ENCODE measurements at places on chromosomes 16 and 17.

- DNase-seq: no peak
Measured at GRCh38 chr17:72273289-72274056, 152.7 kb downstream of the SOX9 start.

GRCh38 chr16:78720416-78720815 is 621.0 kb downstream of the WWOX start:
- no peak for DNase-seq

- DNase-seq: no peak
Measured at GRCh38 chr17:82173351-82174041, 39.1 kb downstream of the CCDC57 start.

DNA sequence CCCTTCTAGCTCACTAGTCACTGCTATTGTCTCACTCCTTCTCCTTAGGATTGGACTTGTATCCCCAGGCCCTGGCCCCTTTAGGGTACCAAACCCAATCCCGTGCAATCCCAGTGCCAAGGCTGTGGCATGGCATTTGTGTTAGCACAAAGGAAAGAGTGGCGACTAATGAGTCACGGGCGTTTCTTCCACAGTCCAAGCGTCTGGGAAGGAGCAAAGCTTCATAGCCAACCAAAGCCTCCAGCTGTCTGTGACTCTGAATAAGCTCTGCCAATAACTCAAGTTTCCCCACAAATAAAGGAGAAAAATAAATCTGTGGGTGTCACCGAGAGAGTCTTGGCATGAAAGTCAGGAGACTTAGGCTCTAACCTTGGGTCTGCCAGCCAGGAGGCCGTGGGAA is 54.6 kb upstream of the COX10 start:
- DNase-seq: no peak

GRCh38 chr17:72378414-72379390 is 257.9 kb downstream of the SOX9 start:
- no peak for DNase-seq

GRCh38 chr16:15736529-15736928 is 86.5 kb downstream of the NDE1 start:
- DNase-seq: no peak

- DNase-seq: no peak
Measured at GRCh38 chr16:86868070-86868469, 289.7 kb downstream of the FOXL1 start.

GRCh38 chr17:34117332-34117731 is 137.8 kb upstream of the CCL2 start:
- DNase-seq: no peak

DNA sequence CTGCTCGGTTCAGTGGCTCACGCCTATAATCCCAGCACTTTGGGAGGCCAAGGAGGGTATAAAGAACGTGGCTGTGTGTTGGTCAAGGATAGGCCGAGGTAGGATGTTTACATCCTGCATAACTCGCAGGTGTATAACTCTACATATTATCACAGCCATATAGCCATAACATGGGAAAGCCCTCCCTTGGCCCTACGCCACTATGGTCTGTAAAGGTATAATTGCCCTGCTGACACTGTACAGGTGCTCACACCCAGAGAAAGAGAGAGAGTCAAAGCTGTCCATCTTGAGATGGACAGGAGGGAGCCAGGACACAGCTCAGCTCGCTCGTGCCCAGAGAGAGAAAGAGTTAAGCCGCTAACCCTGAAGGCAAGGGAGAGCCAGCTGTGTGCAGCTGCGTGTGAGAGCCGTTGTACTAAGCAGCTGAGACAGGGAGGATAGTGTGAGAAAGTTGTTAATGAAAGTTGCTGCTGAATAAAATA is 30.4 kb upstream of the DHX8 start:
- no peak for DNase-seq

GRCh38 chr16:21645261-21645721 is 7.1 kb downstream of the IGSF6 start:
- no peak for DNase-seq

- peak; percentile 28 for DNase-seq
Measured at GRCh38 chr16:29791845-29792807, 1.6 kb downstream of the KIF22 start.

- peak; percentile 26 for DNase-seq
Measured at GRCh38 chr16:57667526-57668262, 412 bp upstream of the ADGRG3 start.

DNA sequence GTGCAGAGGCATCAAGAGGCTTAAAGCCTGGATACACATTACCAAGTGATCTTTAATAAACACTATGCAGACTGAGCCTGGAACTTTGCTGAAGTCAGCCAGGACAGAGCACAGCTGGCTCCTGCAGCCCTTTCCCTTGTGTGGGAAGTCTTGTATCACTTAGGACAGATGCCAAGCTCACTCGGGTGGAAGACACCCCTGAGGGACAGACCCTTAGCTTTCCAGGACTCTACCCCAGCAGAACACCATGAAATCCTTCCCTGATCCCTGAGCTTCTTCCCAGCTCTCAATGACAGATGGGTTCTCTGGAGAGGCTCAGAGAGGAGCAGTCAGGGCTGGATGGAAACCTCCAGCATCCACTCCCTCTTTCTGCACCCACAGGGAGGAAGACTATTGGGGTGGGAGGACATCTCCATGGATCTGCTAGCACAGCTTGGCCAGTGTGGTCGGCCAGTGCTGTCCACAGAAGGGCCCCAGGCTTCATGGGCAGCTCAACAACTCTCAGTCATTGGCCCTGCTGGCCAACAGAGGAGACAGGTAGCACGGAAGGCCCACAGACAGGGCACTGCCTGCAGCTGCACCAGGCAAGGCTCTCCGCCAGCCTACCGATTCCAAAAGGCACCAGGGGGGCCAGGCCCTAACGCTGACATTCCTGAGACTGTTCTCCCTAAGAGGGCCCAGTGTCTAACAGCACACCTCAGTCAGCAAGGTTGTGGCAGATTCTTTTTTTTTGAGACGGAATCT is 15.9 kb downstream of the RAB5C start:
- DNase-seq: no peak

GRCh38 chr16:86343027-86343795 is 167.1 kb upstream of the FOXF1 start:
- DNase-seq: no peak

DNA sequence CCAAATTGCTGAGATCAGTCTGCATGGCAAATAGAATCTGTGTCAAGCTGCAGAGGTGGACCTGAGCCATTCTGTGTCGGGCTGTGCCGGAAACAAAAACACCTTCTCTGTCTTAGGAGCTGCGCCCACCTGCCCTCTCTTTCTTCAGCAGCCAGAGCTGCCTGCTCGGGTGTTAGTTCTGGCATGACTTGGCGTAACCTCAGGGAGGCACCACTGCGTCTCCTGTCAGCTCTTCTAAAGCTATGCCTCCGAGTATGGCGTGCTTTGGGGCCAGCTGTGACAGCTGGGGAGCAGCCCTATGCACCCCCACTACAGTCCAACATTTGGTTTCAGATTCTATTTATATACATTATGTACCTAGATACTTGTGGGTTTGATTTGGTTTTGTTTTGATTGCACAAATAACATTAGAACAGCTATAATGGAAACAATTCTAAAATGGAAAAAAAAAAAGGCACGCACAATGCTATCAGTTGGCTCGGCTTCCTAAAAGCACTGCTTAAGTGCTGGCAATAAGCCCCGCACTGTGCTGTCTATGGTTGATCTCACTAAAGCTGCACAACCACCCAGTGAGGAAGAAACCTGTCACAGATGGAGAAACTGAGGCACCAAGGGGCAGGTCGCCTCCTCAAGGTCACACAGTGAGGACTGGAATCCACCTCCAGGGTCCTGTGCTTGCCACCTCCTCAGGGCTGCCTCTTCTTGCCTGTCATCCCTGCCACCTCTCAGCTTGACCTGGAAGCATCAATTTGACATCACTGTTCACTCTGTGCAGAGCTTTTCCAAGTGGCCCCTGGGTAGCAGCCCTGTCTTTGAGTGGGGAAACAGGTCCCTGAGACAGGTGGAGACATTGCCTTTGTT is 18.7 kb upstream of the ADGRG1 start:
- DNase-seq: no peak

GRCh38 chr17:21505819-21506815 is 130.0 kb downstream of the KCNJ12 start:
- DNase-seq: no peak

GRCh38 chr17:50026837-50027171 is 29.1 kb upstream of the ITGA3 start:
- DNase-seq: peak; percentile 87

- DNase-seq: peak; percentile 63
Measured at GRCh38 chr17:8073627-8074484, 13.7 kb downstream of the ALOX12B start.

GRCh38 chr16:12646098-12646489 is 157.6 kb downstream of the CPPED1 start:
- DNase-seq: no peak

DNA sequence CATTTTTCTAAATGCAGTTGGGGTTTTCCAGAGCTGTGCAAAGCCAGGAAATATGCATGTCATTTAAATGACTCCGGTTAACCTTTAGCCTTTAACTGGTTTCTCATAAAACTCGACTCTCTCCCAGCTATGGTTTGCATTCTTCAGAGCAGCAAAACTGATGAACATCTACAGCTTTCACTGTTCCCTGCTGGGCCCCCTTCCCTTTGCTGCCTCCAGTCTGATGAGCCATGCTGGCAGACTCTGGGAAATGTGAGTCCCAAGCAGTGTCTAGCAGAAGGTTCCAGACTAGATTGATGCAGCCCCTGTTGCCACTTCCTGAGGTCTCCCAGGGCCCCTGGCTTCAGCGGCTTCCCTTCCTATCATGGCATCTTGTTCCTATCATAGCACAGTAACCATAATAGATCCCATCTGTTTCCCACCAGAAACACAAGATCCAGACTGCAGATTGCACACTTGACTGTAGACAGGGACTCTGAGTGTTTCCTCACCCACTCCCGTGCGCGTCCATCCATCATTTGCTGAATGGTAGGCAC is 135.4 kb downstream of the CLEC16A start:
- DNase-seq: no peak
